ENCODE measurements at places on chromosomes 3 and 15.

DNA sequence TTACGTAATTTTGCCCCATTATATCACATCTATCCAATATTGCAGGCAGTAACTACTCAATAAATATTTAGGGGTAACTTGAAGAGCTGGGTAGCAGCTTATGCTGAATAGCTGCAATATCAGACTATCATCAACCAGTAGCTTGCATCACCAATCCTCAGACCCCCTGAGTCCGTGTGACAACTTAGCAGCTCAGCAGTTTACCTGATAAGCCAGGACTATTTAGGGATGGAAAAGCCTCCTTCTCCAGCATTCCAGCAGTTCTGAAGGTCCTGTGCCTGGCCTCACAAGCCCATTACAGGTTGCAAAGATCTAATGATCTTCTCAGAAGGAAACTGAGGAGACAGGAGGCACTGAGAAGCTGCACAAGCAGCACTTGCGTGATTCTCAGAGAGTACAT, 32.9 kb downstream of the RORA start:
- no peak for DNase-seq

GRCh38 chr3:61008998-61009380, 242.3 kb downstream of the FHIT start:
- DNase-seq: no peak

GRCh38 chr3:191238321-191238817, 39.3 kb downstream of the OSTN start:
- DNase-seq: no peak

GRCh38 chr3:124837065-124837464, 50.1 kb downstream of the ITGB5 start:
- no peak for DNase-seq

- no peak for DNase-seq
These were observed 19.8 kb upstream of the NUDT16 start for GRCh38 chr3:131361464-131362421.

DNA sequence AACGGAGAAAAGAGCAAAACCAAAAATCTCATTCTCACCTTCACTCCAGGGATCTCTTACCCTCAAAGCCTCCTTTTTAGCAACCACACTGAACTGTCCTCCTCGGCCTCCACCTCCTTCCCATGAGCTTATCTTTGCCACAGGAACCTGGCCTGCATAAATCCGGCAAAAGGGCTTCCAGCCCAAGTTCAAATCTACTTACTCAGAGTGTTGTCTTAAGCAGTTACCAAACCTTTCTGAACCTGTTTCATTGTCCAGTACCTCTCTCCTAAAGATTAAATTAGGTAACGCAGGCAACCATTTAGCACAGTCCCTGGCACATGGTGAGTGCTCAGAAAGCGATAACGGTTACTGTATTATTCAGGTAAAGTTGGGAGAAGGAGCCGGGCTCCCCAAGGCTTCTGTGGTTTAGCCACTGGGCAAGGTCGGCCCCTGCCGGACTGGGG, 777 bp downstream of the CIB1 start:
- no peak for DNase-seq

GRCh38 chr3:35500641-35501350, 138.5 kb upstream of the ARPP21 start:
- no peak for DNase-seq

DNA sequence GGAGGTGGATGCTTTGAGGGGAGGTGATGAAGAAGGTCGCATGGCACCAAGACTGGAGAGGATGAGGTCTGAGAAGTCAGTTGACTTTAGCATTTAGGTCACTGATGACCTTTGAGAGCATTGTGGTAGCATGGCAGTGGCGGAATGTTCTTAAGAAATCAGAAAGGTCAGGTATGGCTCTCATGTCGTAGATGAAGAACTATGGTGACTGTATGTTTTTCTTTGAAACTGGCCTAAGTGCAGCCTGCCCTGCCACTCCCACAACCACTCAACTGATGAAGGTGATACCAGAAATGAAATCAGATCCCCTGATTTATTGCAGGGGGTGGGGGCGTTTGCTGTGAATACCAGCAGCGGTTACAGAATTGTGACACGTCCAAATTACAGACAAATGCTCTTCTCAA, 102.6 kb downstream of the ITPR1 start:
- DNase-seq: no peak

Measured in stimulated activated CD4-positive, alpha-beta T cell treated with anti-CD3 and anti-CD28 coated beads, Interleukin-15, amount 100 ng/mL, for 1 hour (primary cell).